ENCODE measurements at places on chromosomes 11 and 22.
A peak's percentile ranks its signal among the peaks of the same experiment; 100 is the strongest.

DNA sequence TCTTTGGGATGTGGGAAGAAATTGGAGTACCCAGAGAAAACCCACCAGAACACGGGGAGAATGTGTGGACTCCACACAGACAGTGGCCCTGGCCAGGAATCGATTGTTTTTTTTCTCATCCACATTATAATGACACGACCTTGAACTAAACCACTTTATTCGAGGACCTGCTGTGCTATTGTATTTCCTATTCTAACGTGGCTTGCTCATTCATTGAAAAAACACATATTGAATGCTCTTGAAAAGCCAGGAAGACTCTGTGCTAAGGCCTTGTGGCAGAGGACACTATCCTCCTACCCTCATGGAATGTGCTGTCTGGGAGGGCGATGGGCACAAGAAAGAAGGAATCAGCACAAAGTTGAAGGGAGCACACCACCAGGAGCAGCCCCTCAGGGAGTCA, 9.1 kb upstream of the SREBF2 start:
- no peak for DNase-seq

- DNase-seq, result no peak
These were observed 20.9 kb downstream of the BDNF start for GRCh38 chr11:27679136-27680015.

DNA sequence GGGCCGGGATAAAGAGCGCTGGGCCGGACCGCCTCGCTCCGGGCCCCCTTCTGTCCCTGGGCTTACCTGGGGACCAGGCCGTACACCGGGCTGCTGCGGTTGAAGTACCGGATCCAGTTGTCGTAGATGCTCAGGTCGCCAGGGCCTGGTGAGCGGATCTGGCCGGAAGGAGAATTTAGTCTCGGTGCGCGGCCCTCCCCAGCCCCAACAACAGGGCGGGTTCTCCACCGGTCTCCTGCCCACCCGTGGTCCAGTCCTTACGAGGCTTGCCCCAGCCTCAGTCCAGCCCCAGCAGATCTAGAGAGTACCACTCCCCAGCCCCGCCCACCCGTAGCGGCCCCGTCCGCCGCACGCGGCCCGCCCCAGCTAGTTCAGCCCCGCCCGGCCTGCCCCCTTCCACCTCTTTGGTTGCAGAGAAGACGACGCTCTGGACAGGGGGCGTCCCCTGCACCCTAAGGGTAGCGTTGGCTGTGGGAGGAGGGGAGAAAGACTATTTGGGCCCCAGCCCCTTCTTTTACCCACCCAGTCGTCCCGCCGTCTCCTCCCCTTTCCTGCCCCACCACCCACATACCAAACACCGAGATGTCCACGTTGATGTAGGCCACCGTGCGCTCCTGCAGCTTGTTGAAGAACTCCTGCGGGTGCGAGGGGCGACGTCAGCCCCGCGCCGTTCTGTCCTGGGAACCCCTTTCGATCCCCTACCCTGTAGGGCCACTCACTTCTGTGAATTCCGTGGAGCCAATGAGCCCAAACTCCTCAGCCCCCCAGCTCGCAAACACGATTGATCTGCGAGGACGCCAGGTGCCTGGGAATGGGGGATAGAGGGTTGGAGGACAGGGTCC, 6.8 kb downstream of the SAC3D1 start:
- DNase-seq, result no peak

- DNase-seq, result no peak
These were observed 29.8 kb upstream of the CRTAM start for GRCh38 chr11:122808478-122808869.

GRCh38 chr22:26393929-26394328, 35.1 kb upstream of the ASPHD2 start:
- DNase-seq, result no peak

GRCh38 chr11:28842716-28843115, 734.5 kb downstream of the METTL15 start:
- no peak for DNase-seq

DNA sequence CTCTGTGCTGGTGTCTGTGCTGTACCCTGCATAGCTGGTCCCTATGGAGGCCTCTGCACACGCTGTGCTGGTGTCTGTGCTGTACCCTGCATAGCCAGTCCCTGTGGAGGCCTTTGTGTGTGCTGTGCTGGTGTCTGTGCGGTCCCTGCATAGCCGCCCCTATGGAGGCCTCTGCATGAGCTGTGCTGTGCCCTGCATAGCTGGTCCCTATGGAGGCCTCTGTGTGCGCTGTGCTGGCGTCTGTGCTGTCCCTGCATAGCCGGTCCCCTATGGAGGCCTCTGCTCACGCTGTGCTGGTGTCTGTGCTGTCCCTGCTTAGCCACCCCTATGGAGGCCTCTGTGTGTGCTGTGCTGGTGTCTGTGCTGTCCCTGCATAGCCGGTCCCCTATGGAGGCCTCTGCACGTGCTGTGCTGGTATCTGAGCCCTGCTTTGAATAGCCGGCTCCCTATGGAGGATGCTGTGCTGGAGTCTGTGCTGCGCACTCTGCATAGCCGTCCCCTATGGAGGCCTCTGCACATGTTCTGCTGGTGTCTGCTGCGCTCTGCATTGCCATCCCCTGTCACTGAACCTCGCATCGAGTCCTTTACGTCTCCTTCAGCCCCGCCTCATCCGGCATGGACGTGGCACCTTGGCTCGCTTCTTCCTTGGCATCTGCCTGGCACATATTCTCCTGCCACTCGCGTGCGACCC, 6.2 kb downstream of the NADSYN1 start:
- DNase-seq, result no peak

DNA sequence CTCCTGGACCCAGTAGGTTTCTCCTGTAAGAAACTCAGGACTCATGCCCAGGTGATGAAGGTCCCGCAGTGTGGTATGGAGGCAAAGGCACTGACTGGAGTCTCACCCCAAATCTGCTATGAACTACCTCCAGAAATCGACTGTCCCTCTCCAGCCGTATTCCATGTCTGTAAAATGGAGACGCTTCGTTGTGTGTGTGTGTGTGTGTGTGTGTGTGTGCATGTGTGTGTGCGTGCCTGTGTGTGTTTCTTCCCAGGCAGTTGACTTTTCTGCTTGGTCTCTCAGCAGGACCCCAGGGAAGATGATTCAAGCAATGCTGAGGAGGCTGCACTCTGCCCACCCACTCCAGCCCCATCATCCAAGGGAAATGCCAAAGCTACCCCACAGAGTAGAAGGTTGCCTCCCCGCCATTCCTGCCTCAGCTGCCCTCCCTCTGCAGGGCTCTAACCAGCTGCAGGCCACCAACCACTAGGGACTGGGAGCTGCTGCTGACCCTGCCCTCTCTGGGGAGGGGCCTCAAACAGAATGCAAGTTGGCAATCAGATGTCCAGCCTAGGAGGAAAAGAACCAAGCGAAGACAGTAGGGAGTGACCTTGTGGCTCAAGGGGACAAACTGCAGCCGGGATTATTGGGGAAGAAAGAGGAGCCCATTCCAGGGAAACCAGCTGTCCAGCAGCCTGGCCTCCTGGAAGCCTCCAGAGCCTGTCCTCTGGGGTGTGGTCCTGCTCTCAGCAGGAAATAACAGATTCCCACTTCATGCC, 56.2 kb downstream of the SLC22A12 start:
- DNase-seq, result no peak

DNA sequence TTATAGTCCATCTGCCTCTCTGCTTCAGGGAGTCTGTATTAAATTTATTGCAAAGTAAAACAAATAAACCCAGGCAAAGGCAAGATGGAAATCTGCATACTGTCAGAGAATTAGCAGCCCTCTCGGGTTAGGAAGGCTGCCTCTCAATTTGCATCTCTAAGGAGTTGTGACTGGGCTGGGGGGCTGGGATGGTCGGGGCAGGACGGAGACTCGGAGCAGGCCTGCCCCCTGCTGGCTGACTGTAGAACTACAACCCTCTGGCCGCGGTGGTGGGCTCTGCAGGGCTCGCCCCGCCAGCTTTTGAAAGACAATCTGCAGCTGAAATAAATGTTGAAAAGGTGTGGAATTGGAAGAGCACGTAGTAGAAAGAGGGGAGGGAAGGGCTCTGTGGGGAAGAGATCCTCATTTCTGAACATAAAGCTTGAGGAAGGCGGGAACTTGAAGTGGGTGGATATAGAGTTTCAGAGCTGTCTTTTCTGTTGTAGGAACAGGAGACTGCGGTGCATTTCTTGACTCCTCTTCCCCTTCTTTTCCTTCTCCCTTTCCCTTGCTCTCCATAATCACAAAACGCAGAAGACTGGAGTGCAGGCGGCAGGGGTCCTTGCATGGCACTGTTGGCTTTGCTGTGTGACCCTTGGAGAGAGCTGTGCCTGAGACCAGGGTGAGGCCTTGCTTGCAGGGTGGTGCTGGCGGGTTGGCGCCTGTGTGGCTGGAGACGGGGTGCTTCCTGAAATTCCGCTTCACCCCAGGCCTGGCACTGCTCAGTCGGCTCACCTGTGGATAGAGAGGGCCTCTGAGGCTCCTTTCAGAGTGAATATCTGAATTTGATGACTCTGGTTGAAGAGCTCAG, 22.6 kb upstream of the PKNOX2 start:
- no peak for DNase-seq

GRCh38 chr11:118838905-118839553, 44.7 kb upstream of the CXCR5 start:
- DNase-seq, result no peak

- DNase-seq, result no peak
These were observed 6.7 kb downstream of the YDJC start for GRCh38 chr22:21622919-21623647.

GRCh38 chr11:20112291-20113148, 47.8 kb downstream of the DBX1 start:
- peak; percentile 79 for DNase-seq
